Cerebellar nuclear complex (tissue), 1 donor: ENCODE measurements at places on chromosomes 12 and 14.

GRCh38 chr12:39931231-39931630 lies 174.7 kb downstream of the SLC2A13 start:
- DNase-seq: no peak

- DNase-seq: no peak
Measured at GRCh38 chr12:19915392-19916195, 452.7 kb upstream of the PDE3A start.

GRCh38 chr14:44490966-44491365 lies 16.1 kb downstream of the FSCB start:
- DNase-seq: no peak

GRCh38 chr14:76760331-76761135 lies 735 bp upstream of the VASH1 start:
- no peak for DNase-seq

GRCh38 chr12:94250130-94250529 lies 101.8 kb downstream of the PLXNC1 start:
- no peak for DNase-seq

GRCh38 chr12:57741844-57742738 lies 2.7 kb upstream of the TSPAN31 start:
- DNase-seq: no peak

DNA sequence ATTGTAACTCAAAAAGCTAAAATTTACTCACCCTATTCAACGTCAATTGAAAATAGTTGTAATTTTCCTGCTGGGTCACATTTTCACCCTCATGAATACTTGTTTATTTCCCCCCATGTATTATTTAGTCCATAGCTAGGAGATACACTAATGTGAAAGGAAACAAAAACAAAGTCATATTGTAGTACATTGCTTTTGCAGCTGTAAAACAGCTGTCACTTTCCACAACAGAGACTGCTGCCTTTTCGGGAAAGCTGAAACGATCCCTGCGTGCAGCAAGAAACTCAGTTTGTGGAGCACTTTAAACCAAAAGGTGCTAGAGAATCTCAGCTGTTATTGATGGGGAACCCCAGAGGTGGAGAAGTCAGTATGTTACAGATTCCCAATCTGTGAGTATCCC lies 4.3 kb downstream of the RACGAP1 start:
- no peak for DNase-seq
